ENCODE measurements at places on chromosomes 3 and 15.
A peak's percentile ranks its signal among the peaks of the same experiment; 100 is the strongest.

DNA sequence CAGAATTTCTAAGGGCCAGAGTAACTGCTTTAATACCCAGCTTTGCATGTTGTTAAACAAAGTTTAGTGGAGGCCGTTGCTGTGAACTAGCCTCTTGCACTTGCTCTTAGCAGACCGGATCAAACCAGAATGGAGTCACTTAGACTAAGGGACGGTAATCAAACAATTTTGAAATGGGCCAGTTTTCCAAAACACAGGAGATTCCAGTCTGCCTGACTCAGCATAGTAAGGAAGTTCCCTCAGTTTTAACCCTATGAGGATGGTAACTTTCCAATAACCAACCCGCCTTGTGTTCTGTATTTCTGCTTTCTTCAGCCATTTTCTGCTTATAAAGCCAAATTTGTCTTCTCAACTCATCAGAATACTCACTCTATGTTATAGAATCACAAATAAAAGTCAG, 77.2 kb upstream of the WDR72 start:
- DNase-seq = peak; percentile 29

DNA sequence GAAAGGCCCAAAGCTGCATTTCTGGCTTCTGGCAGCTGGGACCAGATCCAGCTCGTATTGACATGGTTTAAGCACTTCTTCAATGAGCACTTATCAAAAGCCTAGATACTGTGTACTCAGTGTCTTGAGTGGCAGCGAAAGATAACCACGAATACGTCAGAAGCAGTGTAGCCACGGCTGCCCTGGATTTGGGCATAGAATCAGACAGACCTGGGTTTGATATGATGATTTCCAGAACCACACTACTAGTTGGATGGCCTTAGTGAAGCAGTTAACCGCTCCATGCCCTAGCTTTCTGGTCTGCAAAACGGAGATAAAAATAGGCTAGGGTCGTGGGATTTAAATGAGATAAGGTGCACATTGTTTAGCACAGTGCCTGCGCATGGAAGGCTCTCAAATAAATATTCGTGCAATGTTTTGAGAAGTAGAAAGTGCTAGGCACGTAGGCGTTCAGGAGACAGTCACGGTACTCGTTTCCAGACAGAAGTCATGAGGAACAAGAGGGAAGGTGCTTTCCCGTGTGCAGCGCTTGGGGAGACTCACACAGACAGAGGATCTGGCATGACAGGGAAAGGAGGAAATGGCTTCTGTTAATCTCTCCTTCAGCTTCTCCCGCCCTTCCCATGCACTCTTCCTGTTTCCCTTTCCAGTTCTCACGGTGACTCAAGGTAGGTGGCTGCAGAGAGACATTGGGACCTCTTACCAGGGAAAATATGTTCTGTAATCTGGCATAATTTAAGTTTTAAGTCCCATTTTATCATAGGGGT, 70.3 kb downstream of the CCNL1 start:
- no peak for DNase-seq

DNA sequence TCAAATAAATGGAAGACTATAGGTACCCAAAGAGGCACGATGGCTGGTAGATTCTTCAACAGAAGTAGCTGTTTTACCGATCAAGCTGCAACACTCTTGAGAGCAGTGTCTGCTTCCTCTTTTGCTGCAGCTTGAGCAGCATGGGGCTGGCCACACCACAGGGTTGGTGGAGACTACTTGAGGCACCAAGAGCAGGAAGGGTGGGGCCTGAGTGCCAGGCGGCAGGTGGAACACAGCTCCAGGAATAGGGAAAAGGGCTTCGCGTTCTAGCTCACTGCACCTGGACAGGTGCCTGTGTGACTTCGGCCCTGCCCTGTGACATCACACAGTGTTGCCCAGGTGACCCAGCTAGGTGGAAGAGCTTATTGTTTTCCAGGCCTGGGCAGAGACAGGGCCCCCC, at the start of gene CCDC33:
CCDC33 (plus strand) TSS at position 365 of the 400 bp plus-strand sequence. CDS start 394 bp downstream, outside the sequence.
- DNase-seq = no peak

DNA sequence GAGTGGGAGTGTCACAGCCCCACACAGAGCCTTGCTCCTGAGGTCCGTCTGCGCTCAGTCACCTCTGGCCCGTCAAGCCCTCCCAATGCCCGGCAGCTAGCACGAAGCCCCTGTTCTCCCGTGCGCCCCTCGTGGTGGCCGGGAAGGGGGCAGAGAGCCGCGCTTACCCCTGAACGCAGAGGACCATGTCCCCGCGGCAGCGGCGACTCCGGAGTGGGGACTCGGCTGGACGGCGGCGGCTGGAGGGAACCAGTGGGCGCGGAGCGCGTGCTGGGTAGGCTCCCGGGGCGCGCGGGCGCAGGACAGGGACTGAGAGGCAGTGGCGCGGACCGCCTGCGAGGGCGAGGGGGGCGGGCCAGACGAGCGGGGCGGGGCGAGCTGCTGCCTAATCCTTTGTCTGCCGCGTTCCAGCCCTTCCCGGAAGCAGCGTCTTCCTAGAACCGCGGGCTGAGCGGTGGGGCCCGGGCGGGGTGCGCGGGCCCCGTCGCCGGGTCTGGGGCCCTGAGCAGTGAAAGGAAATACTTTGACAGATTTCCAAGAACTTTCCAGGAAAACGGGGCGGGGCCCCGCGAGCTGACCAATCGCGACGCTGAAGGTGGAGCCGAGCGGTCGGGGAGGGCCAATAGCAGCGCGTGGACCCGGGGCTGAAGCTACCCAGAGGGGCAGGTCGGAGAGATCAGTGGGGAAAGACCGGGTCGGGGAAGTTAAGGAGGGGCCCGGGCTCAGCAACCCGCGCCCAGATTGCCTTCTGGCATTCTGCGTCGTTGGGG, at the start of gene CISH:
CISH (minus strand) TSS at position 311 of the 770 bp plus-strand sequence; CDS start at position 187, 124 bp downstream.
- DNase-seq = peak; percentile 89

- DNase-seq = no peak
These were observed 34.8 kb downstream of the IGF1R start for GRCh38 chr15:98682992-98683701.

GRCh38 chr3:153756816-153757215, 364.4 kb upstream of the ARHGEF26 start:
- peak; percentile 8 for DNase-seq

DNA sequence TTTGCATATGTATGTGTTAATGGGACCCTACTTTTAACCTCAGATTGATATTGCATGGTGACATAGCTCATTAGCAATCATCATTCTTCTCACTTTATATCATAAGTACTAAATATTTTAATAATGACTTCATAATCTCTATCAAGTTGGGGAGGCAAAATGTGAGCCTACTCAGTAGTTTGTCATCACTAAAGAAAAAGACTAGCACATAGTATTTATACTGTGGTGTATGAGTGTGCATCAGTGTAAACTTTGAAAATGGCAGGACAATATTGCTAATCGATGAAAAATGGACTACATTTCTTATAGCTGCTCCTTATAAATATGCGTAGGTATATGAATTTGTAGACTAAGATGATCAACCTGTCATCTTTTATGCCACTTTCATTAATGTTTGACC, 624.5 kb upstream of the ROBO2 start:
- DNase-seq = no peak

GRCh38 chr3:60160822-60161748, 1090.2 kb downstream of the FHIT start:
- no peak for DNase-seq

DNA sequence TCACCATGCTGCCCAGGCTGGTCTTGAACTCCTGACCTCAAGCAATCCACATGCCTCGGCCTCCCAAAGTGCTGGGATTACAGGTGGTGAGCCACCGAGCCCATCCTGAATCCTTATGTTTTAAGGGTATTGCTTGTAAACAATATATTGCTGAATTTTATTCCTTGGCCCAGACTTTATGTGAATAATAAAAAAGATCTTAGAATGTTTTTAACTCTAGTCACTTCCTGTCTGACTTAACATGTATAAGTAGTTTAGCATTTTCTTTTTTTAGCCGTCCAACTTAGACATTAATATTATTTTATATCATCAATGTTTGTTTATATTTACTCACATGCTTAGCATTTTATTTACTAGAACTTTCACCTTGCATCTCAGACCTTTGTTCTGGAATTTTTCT, 9.2 kb upstream of the EIF2B5 start:
- no peak for DNase-seq

GRCh38 chr3:71398157-71398836, 185.2 kb downstream of the FOXP1 start:
- no peak for DNase-seq

DNA sequence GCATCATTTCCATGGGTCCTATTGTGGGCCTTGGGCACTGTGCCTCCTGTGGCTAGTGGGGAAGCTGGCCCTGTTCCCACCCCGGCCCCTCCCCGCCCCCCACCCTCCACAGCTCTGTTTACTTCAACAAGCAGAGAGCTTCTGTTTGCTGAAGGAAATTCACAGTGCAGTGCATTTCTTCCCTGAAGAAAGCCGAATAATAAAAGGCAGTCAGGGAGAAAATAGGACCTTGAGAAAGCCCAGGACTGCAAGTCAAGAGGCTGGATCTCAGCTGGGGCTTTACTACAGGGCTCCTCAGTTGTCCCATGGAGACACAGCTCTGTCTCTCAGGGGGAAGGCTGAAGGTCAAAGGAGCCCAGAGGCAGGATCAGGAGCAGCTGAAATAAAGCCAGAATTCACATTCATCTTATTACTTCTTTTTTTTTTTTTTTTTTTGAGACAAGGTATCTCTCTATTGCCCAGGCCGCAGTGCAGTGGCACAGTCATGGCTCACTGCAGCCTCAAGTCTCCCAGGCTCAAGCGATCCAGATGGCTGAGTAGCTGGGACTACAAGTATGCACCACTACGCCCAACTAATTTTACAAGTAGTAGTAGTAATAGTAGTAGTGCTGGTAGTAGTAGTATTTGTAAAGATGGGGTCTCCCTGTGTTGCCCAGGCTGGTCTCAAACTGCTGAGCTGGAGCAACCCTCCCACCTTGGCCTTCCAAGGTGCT, 33.0 kb upstream of the LACTB start:
- no peak for DNase-seq

DNA sequence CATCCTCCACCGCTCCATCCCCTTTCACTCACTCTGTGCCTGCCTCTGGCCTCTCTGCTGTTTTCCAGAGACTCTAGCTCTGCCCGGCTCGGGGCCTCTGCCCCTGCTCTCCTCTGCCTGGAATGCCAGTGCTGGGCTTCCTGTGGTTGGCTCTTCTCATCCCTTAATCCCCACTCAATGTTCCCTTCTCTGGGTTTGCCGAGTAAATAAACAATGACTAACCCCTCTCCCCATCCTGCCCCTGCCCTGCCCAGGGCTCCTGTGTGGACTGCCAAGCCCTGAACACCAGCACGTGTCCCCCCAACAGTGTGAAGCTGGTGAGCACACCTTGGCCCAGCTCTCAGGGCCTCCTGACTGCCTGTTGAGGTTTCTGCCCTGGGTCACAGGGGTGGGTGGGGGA, 12.2 kb downstream of the STAB1 start:
- DNase-seq = no peak

DNA sequence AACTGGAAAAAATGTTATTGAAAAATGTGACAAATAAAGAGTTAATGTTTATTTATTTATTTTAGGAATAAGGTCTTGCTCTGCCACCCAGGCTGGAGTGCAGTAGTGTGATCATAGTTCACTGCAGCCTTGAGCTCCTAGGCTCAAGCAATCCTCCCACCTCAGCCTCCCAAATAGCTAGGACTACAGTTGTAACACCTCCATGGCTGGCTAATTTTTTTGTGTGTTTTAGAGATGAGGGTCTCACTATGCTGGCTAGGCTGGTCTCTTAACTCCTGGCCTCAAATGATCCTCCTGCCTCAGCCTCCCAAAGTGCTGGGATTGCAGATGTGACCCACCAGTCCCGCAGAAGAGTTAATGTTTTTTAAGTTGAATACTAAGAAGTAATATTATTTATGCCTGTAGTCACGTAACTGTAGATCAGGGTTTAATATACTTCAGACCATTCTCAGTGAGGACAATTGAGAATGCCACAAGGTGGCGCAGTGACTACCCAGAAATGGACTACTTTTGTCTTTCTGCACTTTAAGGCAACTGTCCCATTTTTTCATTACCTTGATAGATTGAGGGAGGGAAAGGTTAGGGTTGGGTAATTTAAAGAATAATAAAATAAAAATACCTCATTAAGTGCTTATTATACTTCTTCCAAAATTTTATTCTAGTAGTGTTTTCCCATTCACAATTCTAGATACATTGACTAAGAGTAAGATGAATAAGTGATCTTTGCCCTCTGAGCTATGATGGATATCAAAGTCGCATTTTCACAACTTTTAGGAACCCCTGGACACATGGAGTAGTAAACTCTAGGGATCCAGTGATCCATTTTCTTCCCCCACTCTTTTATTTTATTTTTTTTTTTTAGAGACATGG, 6.0 kb downstream of the MUC13 start:
- peak; percentile 41 for DNase-seq
